ENCODE measurements at places on chromosomes 2 and 18.
A peak's percentile ranks its signal among the peaks of the same experiment; 100 is the strongest.

DNA sequence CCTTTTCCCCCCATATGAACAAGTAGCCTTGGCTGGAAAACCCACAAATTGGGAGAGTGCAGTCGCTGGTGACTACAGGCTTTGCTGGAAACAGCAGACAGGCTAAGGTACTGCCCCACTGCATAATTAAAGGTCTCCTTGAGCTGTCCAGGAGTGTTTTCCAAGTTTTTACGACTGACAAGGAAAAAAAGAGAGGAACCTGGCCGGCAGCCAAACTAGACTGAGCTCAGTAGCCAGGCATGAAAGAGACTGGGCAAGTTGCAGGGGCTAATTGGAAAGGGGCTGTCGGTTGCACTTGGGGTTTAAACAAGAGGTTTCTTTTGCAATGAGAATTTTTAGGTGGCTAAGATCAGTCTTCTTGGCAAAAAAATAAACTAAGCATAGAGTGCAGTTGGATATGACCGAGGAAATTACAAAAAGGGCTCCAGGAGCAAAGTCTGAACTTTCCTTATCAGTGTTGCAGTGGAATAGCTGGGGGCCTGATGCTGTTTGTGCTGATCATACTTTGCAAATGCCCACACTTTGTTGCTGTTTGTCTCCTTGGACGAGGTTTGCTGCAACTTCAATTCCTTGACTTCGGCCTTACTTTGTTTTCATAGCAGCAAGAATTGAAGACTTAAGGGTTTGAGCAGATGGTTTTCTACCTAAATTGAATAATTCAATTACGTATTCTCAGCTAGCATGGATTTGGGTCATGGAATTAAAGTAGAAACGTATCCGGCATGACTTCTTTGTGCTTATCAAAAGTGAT, 2.1 kb downstream of the GULP1 start:
- DNase-seq = peak; percentile 82

DNA sequence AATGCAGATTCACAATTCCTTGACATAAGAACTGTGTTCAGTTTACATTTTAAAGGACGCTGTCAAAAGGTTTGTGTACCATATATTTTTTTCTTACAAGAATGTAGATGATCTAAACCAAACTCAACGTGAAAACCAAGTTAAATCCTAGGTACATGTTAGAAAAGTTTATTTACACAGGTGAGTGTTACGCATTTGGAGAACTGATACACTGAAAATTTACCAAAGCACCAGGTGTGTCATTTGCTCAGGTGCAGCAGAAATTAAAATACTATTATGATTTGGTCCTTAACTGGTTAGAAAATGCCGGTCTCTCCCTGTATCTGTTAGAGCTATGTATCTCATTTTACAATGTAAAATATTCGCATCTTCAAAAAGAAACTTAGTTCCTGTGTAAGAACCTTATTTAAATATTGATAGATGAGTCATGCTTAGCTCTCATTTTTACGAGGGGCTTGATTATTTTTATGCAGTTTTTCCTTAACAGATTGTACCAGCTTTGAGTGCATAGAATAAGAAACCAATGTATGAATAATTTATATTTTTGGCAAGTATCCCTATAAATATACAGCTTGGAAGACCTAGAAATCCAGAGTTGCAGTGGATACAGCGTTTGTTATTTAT, 25.1 kb downstream of the MFF start:
- no peak for DNase-seq

GRCh38 chr2:152613235-152613634, 104.0 kb downstream of the PRPF40A start:
- DNase-seq = peak; percentile 22

DNA sequence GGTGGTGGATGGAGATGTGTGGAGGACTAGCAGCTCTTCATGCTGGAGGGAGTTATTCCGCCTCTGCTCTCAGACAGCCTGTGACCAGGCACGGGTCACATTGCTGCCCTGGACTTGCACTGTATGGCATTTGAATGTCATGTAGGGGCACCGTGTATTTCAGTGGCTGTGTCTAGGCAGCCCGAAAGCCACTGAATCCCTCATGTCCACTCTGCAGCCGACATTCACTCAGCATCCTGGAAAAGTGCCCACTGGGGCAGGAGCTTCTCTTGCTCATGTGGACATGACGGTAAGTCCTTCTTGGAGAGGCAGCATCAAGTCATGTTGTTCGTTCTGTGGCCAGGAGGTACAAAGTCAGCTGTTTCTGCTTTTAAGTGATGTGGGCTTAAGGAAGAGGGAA, 127.9 kb downstream of the SH3RF3 start:
- DNase-seq = peak; percentile 44

GRCh38 chr2:233384015-233384414, 29.7 kb downstream of the DGKD start:
- DNase-seq = no peak

- DNase-seq = no peak
Measured at GRCh38 chr2:105379741-105380186, 19.1 kb downstream of the FHL2 start.

- DNase-seq = no peak
Measured at GRCh38 chr2:98277162-98277859, 68.9 kb upstream of the CNGA3 start.

- no peak for DNase-seq
Measured at GRCh38 chr2:18172607-18173006, 294.1 kb downstream of the KCNS3 start.

DNA sequence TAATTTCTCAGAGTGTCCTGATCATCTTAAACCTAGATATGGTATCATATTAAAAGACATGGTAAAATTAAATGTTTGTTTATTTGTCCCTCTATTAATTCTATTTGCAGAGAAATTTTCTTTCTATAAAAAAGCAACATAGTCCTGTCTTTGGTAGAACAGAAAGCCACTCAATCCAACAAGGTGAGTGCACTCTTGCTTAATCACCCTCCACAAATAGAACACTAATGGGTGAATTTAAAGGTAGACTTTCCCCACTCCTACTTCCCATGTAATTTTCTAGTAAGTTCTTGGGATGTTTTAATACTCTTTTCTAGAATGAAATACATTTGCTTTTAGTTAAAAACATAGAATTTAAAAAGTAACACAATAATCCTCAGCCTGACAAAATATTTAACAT, 97.7 kb downstream of the PIGN start:
- no peak for DNase-seq

DNA sequence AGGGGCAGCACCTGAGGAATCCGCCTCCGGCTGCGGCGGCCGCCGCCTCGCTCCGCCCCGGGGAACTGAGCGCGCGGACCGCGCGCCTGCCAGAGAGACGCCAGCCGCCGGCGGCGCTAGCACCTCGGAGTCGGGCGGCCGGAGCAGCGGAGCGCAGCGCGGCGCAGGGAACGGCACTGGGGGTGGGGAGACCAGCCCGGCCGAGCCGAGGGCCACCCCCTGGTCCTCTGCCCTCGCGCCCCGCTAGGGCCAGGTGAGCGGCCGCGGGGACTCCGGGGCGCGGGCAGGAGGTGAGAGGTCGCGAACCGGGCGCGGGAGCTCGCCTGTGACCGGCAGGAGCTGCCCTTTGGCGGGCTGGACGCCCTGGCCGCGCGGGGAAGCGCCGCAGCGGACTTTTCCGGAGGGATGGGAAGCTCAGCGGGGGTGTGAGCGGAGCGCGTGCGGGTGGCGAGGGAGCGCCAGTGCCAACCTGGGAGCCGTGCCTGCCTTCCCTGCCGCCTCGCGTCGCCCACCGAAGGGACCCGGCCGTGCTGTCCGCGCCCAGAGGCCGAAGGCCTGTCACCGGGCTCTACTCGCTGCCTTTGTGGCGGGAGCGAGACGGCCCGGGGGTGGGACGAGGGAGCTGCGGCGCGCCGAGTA, at the start of gene GREB1L:
GREB1L (plus strand) TSS at position 92 of the 639 bp plus-strand sequence. CDS start 141,287 bp downstream, outside the sequence.
- DNase-seq = peak; percentile 22

DNA sequence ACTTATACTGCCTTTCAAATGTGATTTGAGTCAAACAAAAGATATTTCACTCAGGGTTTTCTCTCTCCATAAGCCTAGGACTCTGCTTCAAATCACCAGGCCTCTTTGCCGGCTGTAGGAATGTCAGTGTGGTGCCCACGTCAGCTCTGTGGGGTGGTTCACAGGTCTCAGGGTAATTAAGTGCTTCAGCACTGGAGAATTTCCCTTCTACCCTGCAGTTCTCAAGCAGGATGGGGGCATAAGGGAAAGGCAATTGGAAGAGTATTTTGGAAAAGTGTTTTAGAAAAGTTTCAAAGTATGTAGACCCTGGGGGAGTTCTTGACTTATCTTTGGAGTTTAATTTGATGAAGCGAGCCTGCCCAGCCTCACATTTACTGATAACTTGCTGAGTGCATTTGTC, 9.6 kb downstream of the CNGA3 start:
- DNase-seq = no peak

DNA sequence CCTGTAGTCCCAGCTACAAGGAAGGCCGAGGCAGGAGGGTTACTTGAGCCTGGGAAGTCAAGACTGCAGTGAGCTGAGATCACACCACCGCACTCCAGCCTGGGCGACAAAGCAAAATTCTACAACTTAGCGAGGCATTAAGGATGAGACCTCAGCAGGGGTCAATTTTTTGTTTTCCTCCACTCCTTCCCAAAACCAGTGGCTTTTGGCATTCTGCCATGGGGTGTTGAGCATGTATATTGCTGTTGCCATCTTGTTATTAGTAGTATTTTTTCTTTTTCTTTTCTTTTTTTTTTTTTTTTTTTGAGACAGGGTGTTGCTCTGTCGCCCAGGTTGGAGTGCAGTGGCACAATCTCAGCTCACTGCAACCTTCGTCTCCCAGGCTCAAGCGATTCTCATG, 8.9 kb upstream of the GIGYF2 start:
- no peak for DNase-seq

DNA sequence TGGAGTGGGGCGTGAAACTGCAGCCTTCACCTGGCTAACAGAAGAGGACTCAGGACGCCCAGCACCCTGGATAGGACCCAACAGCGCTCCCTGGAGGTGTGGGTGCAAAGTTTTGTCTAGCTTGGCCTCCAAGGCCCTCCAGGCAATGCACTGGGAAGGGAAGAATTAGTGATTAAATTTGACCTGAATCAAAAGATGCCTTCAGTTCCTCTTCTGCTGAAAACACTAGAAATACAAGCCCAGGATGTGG, 779 bp upstream of the TRIB2 start:
- peak; percentile 74 for DNase-seq

GRCh38 chr2:231037202-231037730, at the start of gene C2orf72:
Gene C2orf72, plus strand, starts transcription at chr2:231037523. Its CDS starts 43 bp downstream, at chr2:231037566.
- DNase-seq = no peak

DNA sequence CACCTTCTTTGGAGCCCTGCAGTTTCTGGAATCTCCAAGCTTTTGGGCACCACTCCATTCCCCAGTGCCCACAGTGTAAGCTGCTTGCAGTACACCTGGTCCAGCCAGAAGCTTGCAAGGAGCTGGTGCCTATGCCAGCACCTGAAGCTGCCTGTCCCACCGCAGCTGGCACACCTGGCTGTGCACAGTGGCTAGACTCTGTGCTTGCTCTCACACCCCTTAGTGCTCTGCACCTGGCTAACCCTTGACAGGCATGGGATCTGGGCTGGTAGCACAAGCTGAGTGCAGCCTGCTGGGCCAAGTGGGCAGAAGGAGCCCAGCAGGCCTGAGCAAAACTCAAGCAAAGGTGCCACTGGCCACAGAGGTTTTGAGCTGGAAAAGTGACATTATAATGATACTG, 183.8 kb upstream of the MC4R start:
- no peak for DNase-seq

GRCh38 chr18:79797518-79798345, at the start of gene KCNG2:
Gene KCNG2, plus strand, starts transcription at chr18:79797938. Its CDS starts 65,730 bp downstream, at chr18:79863668.
- DNase-seq = no peak
